Renal pelvis (tissue), 12 donors: ENCODE measurements at places on chromosomes 7 and 10.

DNA sequence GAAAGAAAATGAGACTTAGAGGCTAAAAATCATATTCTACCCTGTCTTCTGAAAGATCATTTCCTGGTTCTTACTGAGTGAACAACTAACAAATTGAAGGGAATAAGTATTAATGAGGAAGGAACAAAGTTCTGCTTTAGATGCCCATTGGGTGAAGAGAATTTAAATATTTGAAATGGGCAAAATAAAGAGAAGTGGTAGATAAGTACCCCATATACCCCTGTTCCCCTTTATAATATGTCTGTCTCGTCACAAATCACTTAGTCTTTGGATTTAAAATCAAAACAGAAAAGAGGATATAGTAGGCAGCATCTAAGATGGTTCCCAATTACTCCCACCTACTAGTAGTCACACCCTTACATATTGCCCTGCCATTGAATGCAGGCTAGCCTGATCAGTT, 13.2 kb downstream of the TES start:
- DNase-seq = no peak

DNA sequence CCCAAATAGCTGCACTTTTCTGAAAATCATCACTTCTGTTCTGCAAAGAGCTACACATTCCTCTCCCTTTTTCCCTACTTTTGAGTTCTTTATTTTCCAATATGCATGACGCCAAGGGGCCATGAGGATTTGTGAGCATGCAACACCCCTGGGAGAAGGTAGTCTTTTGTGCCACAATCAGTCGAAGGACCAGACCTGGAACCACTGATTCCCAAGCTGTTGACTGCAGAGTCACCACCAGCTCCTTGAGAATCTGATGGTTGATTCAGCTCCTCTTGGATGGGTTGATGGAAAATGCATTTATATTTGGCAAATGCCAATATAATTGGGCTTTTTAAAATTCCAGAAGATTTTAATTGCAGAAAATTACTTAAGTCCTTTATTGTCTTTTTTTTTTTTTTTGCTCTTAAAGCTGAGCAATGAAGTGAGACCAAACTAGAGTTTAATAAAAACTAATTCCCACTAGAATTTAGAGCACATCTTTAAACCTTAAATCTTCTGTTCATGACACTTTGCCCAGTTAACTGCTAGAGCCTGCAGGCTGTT, 554.1 kb downstream of the TNS3 start:
- DNase-seq = no peak

DNA sequence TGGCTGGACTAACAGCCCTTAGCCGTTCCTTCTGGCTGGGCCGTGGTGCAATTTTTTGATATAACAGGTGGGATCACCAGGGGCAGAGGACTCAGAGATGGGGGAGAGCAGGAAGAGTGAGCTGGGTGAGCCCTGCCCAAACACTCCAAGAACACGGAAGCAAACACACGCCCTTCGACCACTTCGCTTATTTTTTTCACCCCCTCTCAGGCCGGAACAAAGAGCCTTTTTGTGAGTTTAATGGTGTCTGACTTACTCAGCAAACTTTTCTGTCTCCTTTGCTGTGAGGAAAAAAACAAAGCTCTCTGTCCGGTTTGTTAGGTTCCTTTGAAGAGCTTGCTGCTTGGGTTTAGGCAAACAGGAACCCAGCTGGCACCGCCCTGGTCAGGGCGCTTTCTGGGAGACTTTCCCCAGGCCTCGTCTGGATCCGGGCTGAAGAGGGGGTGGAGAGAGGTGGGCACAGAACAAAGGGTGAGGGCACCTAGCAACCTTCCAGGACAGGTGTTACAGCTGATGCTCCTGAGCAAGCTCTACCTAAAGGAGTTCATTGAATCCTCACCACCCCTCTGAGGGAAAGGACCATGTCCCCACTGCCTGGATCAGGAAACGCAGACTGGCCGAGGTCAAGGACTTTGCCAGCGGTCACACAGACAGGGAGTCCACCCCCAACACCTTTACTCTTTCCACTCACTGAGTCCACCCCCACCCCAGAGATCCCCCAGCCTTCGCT, 23.3 kb downstream of the CALML3 start:
- DNase-seq = peak; percentile 54

GRCh38 chr10:95588025-95588424, 26.9 kb upstream of the SORBS1 start:
- DNase-seq = no peak

- no peak for DNase-seq
Observed at GRCh38 chr10:36256948-36257356, 614.9 kb upstream of the FZD8 start.

- no peak for DNase-seq
Observed at GRCh38 chr7:750111-750905, 23.2 kb upstream of the PRKAR1B start.

GRCh38 chr7:99252166-99252895, 20.3 kb upstream of the MYH16 start:
- DNase-seq = no peak

GRCh38 chr7:24963218-24963617, 16.8 kb downstream of the OSBPL3 start:
- no peak for DNase-seq

DNA sequence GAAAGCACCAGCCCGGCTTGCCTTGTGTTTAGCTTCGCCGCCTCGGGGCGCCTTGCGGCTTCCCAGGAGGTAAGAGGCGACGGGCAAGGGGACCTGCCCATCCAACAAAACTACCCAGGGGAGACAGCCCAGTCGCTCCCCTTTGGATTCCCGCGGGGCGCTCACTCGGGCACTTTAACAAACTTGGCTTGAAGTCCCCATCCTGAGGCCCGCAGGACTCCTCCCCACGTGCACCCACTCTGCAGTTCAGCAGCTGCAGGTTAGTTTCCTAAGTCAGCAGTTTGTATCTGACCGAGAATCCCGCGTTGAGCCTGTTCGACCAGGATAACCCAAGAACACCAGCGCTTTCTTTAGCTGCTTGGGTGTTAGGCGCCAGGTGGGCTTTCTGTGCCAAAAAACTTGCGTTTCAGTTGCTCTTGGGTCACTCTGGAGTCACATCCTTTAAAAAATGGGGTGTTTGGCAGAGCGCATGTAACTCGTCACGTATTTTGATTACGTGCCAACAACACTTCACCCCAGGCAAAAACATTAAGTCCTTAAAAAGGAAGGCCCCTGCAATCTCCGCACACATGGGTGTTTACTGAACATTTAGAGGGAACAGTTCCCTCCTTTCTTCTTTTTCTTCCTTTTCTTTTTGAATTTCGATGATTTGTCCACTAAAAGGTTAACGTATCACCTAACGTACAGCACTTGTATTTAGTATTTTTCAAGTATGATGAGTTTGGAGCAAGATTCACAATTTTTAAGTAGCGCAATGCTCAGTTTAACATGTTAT, 876 bp downstream of the DNAH11 start:
- no peak for DNase-seq

DNA sequence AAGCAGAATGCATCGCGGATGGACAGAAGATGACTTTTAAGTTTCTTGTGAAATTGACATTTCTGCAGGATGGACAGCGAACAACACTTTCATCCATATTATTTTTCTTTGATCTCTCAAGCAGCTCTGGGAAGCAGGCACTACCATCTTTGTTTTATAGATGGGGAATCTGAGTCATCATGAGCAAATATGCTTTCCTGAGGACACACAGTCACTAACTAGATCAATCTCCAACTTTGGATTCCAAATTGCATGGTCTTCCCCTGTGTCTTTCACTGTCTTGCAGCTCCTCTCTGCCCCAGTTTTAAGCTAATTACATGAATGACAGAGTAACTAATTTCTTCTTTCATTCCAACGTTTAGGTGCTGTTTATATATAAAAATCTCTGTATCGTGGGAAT, 201.5 kb downstream of the ADAM12 start:
- DNase-seq = no peak

DNA sequence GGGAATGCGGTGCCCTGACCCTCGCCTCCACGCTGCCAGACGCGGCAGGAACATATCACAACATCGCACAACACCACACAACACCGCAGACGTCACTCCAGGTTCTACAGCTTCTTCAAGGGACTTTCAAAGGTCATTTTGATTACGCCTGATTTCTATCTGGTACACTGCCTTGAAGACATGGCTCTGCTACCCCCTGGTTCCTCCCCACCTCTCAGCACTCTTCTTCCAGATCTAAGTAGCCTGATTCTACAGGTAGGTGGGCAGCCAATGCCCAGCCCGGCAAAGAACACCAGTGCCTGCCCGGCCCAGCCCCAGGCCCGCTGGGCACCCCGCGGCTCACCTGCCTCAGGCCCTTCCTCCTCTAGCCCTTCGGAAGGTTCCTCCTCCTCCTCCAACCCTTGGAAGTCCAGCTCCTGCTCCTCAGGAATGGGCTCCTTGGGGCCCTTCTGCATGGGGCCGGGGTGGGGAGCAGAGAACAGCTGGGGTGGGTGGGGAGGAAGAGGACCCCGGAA, 8.4 kb downstream of the GIGYF1 start:
- DNase-seq = no peak

- no peak for DNase-seq
Observed at GRCh38 chr10:62614389-62615157, 189.9 kb upstream of the ADO start.

- peak; percentile 10 for DNase-seq
Observed at GRCh38 chr10:42783181-42783549, 570 bp downstream of the BMS1 start.

DNA sequence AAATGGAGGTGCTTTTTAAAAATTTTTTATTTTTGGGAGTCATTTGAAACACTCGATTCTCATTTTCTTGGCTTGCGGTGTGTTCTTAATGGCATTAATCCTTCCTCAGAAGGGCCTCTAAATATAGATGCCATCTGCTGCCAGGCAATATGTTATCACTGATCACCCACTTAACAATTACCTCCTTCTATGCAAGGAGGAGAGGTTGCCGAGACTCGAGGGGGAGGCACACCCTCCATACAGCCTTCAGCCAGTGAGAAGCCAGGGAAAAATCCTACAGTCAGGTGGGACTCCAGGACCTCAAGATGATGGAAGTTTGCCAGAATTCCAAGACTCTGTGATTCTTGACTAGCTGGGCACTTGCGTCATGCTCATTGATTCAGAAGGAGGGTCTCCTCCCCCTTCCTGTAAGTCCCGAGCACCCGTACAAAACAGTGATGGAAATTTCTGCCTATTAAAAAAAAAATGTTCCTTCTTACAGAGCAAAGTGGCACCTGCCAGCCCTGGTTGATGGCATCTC, 574.5 kb downstream of the TYW1 start:
- no peak for DNase-seq

DNA sequence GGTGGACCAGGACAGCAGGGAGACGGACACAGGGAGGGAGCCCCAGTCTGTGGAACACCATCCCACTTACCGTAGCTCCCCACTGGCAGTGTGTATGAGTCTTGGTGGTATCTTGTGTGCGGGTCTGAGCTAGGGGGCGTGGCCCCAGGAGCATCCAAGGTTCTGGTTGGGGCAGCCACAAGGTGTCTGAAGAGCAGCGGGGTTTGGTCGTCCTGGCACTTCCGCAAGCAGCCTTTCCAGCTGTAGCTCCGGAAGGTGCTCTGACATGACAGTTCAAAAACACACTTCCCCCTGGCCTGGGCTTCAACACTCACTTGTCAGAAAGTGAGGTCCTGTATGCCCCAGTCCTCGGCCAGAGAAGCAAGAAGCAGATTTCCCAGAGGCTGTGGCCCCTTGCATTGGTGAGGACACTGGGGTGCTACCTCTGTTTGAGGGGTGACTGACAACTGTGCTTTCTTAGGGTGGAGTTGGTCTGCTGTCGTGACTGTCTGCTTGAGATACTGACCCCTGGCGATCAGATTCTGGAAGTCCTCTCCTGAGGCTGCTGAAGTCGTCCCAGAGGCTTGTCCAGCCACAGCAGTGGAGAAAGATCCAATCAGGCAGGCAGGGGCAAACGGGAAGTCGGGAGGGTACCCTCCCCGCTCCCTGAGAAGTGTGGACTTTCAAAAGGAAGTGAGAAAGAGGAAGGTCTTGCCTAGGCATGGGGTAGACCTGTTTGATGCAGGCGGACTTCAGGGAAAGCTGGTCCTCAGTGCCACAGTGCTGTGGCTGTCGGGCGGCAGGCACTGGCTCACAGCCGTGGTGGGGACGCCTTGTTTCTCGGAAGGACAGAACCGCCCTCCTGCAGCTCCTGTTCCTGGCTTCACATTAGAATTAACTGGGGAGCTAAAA, 51.4 kb upstream of the PFKFB3 start:
- DNase-seq = no peak

DNA sequence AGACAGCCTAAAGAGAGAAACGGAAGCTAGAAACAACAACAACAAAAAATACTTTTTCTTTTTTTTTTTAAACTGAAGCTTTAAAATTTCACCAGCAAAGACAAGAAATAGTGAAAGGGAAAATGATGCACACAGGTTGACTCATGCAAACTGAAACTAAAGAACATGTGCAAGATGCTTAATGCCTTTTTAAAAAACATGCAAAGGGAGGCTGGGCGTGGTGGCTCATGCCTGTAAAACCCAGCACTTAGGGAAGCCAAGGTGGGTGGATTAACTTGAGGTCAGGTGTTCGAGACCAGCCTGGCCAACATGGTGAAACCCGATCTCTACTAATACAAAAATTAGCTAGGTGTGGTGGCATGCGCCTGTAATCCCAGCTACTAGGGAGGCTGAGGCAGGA, 15.1 kb upstream of the CUBN start:
- no peak for DNase-seq

GRCh38 chr7:127870231-127870907, 160.9 kb downstream of the LRRC4 start:
- no peak for DNase-seq

DNA sequence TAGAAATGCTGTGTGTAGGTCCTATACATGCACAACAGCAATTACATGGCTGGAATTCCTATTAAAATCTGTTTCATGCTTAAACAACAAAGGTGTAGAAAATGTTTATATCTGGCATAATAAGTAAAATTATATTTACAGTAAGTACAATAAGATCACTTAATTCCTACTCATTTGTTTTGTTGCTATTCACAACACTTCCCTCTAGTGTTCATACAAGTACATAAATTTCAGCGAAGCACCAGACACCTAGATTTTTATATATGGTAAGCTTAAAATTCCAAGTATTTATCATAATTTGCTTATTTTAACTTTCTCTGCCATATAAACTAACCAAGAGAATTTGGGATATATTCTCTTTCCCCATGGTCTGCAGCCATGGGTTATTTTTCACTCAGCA, 51.8 kb upstream of the ANK3 start:
- DNase-seq = no peak

DNA sequence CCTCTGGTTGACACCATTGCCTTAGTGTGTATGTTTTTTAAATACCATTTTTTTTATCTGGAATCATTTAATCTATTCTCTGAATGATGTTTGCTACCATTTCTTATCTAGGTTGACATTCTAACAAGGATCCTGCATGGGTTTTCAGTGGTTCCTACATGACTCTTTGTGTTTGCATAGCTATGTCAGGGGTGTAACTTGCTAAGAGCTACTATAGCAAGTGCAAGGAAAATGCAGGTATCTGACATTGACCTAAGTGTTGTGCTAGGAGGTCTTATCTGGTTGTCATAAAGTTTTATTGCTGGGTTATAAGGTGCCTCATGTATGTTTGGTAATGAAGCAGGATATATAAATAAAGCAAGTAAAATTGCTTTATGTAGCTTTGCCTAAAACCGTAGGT, 183.2 kb downstream of the PLXDC2 start:
- DNase-seq = no peak

DNA sequence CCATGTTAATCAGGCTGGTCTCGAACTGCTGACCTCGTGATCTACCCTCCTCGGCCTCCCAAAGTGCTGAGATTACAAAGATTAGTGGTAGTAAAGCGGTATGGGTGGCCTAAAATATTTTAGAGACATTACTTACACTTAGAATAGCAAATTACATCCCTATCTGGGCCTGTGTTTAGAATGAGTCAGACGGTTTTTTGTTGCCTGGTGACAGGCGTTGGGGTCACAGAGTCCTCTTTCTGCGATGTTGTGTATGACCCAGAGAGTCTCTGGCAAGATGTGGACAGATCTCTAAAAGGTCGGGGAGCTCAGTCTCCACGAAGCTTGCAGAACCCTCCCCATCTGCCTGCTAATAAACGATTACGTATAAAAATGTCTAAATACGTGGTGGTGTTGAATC, 39.6 kb upstream of the PRKCQ start:
- DNase-seq = no peak
